ENCODE measurements at places on chromosomes 12 and 14. TPM values are rescaled to one million over a fixed set of nuclear protein-coding genes. Genes with fewer than 3 reads are reported as not detected.

DNA sequence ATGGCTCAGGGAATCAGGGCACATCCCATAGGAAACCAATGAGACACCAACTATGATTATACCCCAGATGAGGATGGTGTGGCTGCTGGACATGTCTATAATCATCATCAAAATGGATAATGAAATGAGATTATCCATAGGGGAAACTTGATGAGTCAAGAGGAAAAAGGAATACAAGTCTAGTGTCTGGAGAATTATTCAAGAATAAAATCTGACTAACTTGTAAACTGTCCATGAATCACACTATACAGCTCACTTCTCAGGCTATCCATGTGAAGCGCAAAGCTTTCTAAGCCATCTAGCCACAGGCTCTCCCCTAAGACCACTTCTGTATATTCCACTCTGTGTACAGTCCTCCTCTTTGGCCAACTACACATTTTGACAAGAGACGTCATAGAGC is 52.5 kb downstream of the DUSP16 start:
- peak; percentile 13 for ATAC-seq

- no peak for ATAC-seq
These were observed 81.4 kb downstream of the ACTN1 start for GRCh38 chr14:68897559-68898155.

ZFHX2 gene
- total RNA-seq: 2.3 TPM

GRCh38 chr12:131455581-131456110 is 255.2 kb upstream of the SFSWAP start:
- no peak for ATAC-seq

ERP27 gene
- total RNA-seq: 9.4 TPM

DLK1 gene
- total RNA-seq: not detected

DNA sequence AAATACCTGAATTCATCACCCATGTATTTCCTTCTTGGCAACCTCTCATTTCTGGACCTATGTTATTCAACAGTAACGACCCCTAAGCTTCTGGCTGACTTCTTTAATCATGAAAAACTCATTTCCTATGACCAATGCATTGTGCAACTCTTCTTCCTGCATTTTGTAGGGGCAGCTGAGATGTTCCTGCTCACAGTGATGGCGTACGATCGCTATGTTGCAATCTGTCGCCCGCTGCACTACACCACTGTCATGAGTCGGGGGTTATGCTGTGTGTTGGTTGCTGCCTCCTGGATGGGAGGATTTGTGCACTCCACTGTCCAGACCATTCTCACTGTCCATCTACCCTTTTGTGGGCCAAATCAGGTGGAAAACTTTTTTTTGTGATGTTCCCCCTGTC is 356 bp downstream of the OR4Q2 start:
- no peak for ATAC-seq

DNA sequence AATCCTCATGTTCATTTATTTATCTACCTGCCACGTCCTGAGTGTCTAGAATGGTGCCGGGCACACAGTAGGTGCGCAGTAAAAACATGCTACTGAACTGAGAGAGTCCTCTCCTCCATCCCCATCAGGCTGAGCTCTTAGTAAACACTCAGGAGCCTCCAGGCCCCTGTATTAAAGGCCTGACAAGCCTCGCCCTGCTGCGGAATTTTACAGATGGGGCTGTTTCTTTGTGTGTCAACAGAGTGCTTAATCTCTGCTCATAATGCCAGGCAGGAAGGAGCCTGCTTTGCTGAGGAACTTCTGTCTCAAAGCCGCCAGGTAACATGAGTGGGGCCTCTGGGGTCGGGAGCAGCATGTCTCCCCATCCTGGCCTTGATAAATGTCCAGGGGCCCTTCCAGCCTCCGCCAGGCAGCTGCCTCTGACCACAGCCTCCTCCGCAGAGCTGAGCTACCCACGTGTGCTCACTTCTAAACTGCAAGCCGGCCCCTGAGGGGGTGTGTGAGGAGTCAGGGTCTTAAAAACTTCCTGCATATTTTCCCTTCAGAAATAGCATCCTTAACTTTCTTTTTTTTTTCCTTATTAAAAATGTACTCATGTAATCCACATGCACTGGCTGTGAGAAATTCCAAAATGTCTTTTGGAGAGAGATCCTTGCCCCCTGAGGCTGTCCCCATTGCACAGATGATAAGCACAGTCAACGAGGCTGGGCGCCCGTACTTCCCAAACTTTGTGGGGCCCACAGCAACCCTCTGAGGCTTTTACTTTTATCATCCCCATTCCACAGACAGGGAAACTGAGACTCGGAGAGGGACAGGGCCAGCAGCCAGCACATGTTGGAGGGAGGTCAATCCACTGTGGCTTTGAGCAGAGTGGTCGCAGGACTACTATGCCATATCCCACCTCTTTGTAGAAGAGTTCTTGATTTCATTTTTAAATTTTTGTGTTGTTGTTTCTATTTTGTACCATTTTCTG is 116.0 kb upstream of the NCOR2 start:
- no peak for ATAC-seq

GRCh38 chr12:50634379-50634778 is 129.5 kb upstream of the ATF1 start:
- ATAC-seq: no peak

DNA sequence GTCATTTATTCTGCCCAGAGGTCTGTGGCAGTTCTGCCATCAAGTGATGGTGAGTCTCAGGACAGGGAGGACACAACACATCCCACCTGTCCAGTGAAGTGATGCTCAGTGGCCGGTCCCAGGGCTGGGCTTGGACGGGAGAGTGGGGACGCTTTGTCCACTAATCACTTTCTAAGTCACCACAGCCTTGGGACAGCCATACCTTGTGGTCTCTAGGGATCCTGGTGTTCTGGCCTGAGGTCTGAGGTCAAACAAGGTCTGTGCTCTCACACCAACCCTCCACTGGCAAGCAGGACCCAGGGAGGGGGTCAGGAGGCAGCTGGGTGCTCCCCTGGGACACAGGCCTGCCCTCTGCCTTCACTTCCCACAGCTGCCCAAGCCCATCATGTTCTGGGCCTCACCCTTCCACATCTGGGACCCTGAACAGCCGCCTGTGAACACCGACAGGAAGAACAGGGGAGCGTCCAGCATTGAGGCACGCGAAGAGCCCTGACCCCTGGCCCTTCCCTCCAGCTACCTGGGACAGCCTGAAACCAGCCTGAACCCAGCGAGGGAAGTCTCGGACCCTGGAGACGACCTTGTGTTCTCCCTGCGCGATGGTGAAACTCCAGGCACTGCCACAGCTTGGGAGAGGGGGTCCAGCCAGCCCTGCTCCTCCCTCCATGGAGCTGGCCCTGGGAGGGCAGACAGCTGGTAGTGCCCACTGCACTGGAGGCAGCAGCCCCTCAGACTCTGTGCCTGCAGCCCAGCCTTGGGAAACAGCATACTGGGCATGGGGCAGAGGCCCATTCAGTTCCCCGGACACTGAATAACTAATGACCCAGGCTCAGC is 19.7 kb upstream of the GPR132 start:
- no peak for ATAC-seq

HEBP1 gene
- 14.4 TPM for total RNA-seq

GRCh38 chr14:50008974-50009373 is 107.4 kb downstream of the VCPKMT start:
- no peak for ATAC-seq

DNA sequence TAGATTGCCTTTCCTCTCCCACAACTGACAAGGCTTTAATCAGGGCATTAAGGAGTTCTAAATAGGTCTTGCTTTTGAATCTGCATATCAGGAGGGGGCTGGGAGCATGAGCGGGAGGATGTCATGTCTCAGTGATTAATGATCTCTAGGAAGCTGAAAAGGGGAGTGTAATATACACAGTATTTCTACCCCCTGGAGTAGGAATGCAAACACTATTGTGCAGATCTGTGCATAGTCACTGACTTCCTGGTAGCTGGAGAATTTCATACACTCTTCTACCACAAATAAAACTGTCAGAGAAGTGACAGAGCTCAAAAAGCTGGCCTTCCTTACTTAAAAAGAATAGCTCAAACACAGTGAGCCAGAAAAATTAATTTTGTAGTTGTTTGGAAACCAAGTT is 65.8 kb downstream of the RIC8B start:
- no peak for ATAC-seq

GRCh38 chr14:101255765-101256125 is 305.6 kb upstream of the DIO3 start:
- ATAC-seq: no peak

GRCh38 chr12:43315961-43316360 is 236.0 kb downstream of the ADAMTS20 start:
- ATAC-seq: no peak

DNA sequence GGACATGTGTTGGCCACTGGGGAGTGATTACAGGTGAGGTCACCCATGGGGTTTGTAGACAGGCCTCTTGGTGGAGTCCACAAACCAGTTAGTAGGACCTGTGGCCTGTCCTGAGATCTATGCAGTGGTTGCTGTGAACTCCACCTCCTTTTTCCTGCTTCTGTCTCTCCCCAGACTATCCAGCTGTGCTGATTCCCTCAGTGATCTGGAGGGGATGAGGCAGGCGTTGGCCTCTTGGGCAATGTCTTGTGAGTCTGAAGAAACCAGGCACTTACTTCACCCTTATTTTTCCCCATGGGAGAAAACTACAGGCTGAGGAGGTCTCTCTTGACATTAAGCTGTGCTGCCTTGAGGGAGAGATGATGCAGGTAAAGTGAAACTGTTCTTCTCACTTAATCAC is 257.2 kb upstream of the PRICKLE1 start:
- ATAC-seq: no peak

DNA sequence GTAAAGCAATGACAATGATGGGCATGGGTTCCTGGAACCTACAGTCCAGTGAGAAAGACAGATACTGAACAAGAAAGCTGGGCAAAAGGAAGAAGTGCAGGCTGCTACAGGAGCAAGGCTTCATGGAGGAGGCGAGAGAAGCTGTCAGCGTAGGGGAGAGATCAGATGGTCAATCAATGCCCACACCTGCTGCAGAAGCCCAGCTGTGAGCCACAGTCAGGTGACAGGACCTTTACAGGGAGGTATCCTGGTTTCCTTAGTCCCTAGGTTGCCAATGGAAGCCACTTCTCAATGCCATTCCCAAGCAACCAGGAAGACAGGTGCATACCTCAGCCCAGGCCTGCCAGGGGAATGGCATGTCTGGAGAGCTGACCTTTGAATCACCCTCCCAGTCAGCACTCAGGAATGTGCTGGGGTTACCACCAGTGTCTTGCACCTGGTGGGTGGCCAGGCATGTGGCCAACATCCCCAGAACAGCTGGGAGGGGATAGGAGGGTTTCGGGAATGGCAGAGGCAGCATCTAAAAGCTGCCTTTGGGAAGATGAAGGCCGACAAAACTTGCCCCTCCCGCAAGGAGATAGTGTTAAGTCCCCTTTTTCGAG is 170.3 kb downstream of the TTC7B start:
- ATAC-seq: no peak
